ENCODE measurements at places on chromosomes 3 and 15.

DNA sequence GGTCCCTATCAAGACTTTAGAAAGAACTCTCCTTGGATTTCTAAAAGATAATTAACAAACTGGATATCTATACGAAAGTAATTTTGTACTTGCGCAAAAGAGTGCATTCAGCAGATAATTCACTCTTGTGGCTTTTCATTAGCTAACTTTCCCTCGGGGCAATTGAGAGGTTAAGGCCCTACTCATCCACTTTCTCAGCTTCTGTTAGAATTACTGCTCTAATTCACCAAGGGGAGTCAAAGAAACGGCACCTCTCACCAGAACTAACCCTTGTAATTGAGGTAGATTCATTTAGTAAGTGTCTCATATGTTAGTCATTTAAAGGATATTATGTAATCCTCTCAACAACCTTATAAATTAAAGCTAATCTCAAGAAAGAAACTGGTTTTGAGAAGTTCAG lies 22.5 kb upstream of the MB21D2 start:
- H3K4me3 ChIP-seq: no peak overlapping the region
- no peaks in the 10 kb centered on the region for H3K4me1 ChIP-seq
- no peaks in the 10 kb centered on the region for H3K27me3 ChIP-seq
- no peak for DNase-seq
- H3K36me3 ChIP-seq: no peaks in the 10 kb centered on the region

- no peak overlapping the region for H3K27ac ChIP-seq
- H3K4me1 ChIP-seq: no peaks in the 10 kb centered on the region
- H3K36me3 ChIP-seq: no peaks in the 10 kb centered on the region
- no peaks in the 10 kb centered on the region for H3K27me3 ChIP-seq
Measured at GRCh38 chr3:153379516-153379915, 217.5 kb downstream of the RAP2B start.

DNA sequence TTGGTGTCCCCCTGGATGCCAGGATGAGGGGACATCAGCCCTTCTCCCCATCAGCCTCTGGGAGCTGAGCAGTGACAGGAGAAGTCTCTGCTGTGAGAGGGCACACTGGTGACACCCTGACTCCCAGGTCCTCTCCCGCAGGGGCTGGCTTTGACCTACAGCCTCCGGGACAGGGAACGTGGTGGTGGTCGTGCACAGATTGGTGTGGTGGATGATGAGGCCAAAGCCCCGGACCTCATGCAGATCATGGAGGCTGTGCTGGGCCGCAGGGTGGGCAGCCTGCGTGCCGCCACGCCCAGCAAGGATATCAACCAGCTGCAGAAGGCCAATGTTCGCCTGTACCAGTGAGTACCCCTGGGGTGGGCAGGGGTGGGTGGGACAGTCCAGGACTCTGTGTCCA lies 6.8 kb downstream of the VILL start:
- no peaks in the 10 kb centered on the region for H3K36me3 ChIP-seq
- no peak for DNase-seq
- no peak overlapping the region for H3K27ac ChIP-seq
- peaks cover 10% of the 10 kb centered on the region for H3K4me1 ChIP-seq
- H3K4me3 ChIP-seq: no peak overlapping the region

- DNase-seq: no peak
- H3K27ac ChIP-seq: no peak overlapping the region
- H3K36me3 ChIP-seq: no peaks in the 10 kb centered on the region
- H3K4me3 ChIP-seq: no peak overlapping the region
- H3K27me3 ChIP-seq: no peaks in the 10 kb centered on the region
Measured at GRCh38 chr3:175695251-175695650, 836.1 kb downstream of the NAALADL2 start.

DNA sequence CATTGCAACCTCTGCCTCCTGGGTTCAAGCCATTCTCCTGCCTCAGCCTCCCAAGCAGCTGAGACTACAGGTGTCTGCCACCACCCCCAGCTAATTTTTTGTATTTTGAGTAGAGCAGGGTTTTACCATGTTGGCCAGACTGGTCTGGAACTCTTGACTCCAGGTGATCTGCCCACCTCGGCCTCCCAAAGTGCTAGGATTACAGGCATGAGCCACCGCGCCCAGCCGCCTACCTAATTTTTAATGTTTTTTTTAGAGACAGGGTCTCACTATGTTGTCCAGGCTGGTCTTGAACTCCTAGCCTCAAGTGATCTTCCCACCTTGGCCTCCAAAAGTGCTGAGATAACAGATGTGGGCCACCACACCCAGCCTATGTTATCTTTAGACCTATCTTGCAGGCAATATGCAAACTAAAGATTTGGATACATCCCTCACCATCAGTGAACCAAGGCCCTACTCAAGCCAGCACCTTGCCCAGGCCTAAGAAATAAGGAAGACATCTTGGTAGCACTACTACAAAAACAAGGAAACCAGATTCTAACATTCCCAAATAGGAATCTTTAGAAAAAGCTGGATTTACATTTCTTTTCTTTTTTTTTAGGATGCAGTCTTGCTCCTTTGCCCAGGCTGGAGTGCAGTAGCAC lies 6.3 kb upstream of the GMPPB start:
- peaks cover 37% of the 10 kb centered on the region for H3K36me3 ChIP-seq
- H3K27me3 ChIP-seq: no peaks in the 10 kb centered on the region
- DNase-seq: no peak
- H3K27ac ChIP-seq: no peak overlapping the region
- H3K4me1 ChIP-seq: peaks cover 2% of the 10 kb centered on the region
- H3K4me3 ChIP-seq: no peak overlapping the region

DNA sequence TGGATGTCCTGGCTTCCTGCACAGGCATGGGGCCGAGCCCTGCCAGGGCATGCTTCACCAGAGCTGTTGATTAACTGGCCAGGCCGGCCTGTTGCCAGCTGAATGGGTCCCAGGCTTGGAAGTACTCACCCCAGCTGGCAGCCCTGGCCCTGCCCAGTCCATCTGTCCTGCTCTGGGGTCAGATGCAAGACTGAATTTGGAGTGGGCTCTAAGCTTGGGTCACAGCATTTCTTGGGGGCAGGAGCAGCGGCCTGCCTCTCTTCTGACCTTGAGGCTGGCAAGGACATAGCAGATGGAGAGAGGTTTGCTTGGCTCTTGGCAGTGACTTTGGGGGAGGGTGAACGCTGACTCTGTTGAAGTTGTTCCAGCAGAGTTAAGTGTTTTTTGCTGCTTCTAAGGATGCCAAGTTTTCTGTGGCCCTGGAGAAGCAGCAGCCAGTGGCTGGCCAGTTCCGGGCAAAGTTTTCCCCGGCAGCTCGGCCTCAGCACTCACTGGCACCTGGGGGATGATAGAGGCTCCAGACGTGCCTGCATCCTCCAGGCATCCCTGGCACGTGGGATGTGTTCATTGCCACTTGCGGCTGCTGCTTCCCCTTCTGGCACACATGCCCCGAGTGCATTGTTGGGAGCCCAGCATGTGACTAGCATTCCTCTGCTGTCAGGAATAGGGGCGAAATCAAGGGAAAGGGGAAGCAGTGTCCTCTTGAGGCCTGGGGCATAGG lies 22.9 kb downstream of the PDIA5 start:
- peaks cover 22% of the 10 kb centered on the region for H3K36me3 ChIP-seq
- H3K4me1 ChIP-seq: peaks cover 54% of the 10 kb centered on the region
- no peak overlapping the region for H3K4me3 ChIP-seq
- no peaks in the 10 kb centered on the region for H3K27me3 ChIP-seq
- H3K27ac ChIP-seq: peak overlapping the region; percentile 64

- H3K4me3 ChIP-seq: no peak overlapping the region
- H3K27ac ChIP-seq: peak overlapping the region; percentile 95
- DNase-seq: no peak
- H3K27me3 ChIP-seq: no peaks in the 10 kb centered on the region
Measured at GRCh38 chr15:90161950-90162361, 39.2 kb upstream of the SEMA4B start.

DNA sequence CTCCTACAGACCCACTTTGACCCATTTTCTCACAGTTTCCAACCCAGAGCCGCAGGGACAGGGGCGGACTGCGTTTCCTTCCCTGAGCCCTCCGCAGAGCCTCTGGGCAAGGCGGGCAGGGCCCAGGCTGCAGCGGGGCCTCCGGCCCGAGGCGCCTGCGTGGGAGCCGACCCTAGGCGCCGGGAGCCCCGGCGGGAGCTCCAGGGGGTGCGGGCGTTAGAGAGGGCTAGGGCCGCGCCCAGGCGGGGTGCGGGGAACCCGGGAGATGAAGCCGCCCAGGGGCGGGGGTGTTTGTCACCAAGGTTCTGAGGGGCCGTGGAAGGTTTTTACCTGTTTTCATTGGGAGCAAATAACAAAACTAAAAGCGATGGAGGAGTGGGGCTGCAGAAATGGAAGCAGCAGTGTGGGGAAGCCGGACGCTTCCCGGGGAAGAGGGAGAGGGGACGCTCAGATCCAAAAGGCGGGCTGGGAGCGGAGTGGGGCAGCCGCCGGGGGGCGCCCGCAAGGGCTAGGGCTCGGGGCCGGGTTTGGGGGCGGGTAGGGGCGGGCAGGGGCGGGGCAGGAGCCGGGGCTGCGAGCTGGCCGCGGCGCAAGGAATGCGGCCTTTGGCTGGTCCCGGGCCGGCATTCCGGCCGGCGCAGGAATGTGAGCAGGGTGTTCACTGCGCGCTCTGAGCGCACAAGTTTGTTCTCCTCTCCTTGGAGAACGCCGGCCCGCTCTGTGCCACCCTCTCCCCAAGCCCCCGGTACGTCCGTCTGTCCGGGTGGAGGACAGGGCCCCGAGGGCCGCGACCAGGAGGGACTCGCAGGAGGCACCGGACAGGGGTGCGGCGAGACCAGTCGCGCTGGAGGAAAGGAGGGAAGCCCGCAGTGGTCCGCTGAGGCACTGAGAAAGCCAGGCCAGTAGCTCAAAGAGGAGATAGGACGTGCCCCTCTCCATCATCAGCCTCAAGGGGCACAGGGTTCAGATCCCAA lies 61.1 kb downstream of the AMOTL2 start:
- H3K4me1 ChIP-seq: peaks cover 67% of the 10 kb centered on the region
- H3K36me3 ChIP-seq: no peaks in the 10 kb centered on the region
- DNase-seq: peak; percentile 55
- H3K27ac ChIP-seq: peak overlapping the region; percentile 72

GRCh38 chr3:4981665-4982494 lies 2.6 kb downstream of the BHLHE40 start:
- H3K27ac ChIP-seq: peak overlapping the region; percentile 100
- H3K36me3 ChIP-seq: peaks cover 19% of the 10 kb centered on the region
- DNase-seq: no peak
- peak overlapping the region; percentile 83 for H3K4me3 ChIP-seq
- H3K27me3 ChIP-seq: no peaks in the 10 kb centered on the region
- H3K4me1 ChIP-seq: peaks cover 2% of the 10 kb centered on the region

GRCh38 chr3:133038731-133039375 lies 662 bp downstream of the TMEM108 start:
- DNase-seq: no peak
- peaks cover 4% of the 10 kb centered on the region for H3K27me3 ChIP-seq
- H3K4me3 ChIP-seq: peak overlapping the region; percentile 36
- H3K4me1 ChIP-seq: peaks cover 16% of the 10 kb centered on the region
- no peaks in the 10 kb centered on the region for H3K36me3 ChIP-seq
- no peak overlapping the region for H3K27ac ChIP-seq

DNA sequence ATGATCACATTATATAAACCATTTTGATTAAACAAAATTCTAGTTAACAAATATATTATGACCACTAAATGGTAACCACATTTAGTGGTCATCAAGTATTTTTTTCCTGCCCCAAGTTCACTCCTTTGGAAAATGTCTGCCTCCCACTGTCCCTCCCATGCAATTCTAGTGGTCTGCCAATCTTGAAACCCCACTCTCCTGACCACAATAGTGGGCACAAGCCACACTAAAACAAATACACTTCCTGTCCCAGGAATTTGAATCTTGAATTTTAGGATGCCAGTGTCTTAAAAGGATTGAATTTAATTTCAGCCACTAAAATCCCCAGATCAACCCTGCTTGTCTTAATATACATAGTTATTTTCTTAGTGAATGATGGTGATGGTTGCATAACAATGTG lies 14.0 kb upstream of the GPR156 start:
- H3K27me3 ChIP-seq: peaks cover 5% of the 10 kb centered on the region
- DNase-seq: no peak
- H3K27ac ChIP-seq: no peak overlapping the region
- no peaks in the 10 kb centered on the region for H3K4me1 ChIP-seq

DNA sequence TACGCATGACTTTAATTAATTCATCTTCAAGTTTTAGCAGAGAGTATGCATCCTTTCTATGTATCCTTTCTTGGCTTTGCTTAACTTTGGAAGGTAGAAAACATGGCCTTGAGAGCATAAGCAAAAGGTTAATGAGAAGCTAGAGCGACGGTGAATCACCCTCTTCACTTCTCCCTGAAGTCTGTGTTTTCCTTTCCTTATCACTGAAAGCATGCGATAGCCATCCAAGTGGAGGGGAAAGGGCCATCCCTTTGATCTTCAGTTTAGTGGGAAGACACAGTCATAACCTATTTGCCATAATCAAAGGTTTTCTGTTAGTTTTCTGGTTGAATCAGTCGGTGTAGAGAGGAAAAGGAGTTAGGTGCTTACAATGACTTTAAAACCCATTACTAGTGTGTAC lies 354.0 kb upstream of the ROBO2 start:
- peaks cover 16% of the 10 kb centered on the region for H3K4me1 ChIP-seq
- no peak for DNase-seq
- H3K4me3 ChIP-seq: no peak overlapping the region
- H3K27ac ChIP-seq: no peak overlapping the region
- no peaks in the 10 kb centered on the region for H3K36me3 ChIP-seq

- H3K36me3 ChIP-seq: no peaks in the 10 kb centered on the region
- H3K27ac ChIP-seq: no peak overlapping the region
- peaks cover 1% of the 10 kb centered on the region for H3K4me1 ChIP-seq
- no peak for DNase-seq
- no peaks in the 10 kb centered on the region for H3K27me3 ChIP-seq
Measured at GRCh38 chr3:195751560-195751959, 30.8 kb downstream of the MUC20 start.

- no peak overlapping the region for H3K27ac ChIP-seq
- DNase-seq: no peak
- H3K36me3 ChIP-seq: no peaks in the 10 kb centered on the region
- no peak overlapping the region for H3K4me3 ChIP-seq
Measured at GRCh38 chr15:91520850-91521249, 332.7 kb upstream of the SLCO3A1 start.

DNA sequence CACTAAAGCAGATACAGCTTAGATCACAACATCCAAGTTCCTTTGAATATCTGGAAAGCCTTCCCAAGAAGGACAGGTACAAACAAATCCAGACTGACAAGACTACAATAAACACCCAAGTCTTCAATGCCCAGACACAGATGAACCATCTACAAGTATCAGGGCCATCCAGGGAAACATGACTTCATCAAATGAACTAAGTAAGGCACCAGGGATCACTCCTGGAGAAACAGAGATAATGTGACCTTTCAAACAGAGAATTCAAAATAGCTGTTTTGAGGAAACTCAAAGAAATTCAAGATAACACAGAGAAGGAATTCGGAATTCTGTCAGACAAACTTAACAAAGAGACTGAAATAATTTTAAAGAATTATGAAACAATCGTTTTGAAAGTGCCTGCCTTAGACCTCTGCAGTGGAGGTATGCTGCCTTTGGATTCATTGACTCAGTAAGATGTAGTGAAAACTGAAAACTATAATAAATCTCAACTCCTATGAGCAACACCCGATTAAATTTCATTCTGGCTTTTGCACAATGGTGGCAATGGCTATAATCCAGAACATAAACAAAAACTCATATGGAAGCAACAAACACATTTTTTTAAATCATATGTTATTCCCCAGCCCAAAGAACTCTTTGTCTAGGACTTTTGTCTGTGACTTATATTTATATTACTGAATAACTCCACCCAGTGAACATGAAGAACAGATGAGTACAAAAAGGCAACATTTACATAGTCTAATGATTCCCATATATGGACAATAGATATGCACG lies 12.6 kb upstream of the COL8A1 start:
- H3K27me3 ChIP-seq: no peaks in the 10 kb centered on the region
- H3K4me3 ChIP-seq: no peak overlapping the region
- no peak overlapping the region for H3K27ac ChIP-seq
- no peak for DNase-seq
- H3K4me1 ChIP-seq: no peaks in the 10 kb centered on the region

Data from liver (tissue), 10 donors.